ENCODE measurements at places on chromosomes 6 and 20. TPM values are rescaled to one million over a fixed set of nuclear protein-coding genes. Genes with fewer than 3 reads are reported as not detected.

DNA sequence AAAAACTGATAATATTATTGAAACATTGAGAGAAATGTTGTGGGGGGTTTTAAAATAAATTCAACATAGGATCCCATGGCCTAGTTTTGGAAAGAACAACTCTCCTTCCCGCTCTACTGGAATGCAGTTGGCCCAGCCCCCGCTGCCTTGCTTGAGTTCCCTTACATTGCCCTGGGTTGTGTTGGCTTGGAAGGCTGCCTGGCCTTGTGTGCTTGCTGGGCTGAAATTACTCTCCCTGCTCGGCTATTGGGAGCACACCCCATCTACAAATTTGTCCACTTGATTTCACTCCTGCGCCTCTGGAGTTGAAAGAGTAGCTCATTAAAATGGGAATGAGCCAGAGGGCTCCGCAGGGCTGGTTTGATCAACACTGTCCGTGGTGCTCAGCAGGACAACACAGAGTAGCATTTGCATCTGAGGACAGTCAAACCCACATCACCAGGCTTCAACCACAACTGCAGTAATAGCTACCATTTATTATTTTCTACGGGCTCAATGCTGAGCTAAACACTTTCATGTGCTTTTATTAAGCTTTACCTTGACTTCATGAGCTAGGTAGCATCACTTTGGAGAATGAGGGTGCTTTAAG lies 35.2 kb downstream of the DOK5 start:
- H3K36me3 ChIP-seq = no peaks in the 10 kb centered on the region
- H3K27ac ChIP-seq = no peak overlapping the region
- H3K4me1 ChIP-seq = peaks cover 3% of the 10 kb centered on the region
- DNase-seq = peak; percentile 42
- H3K27me3 ChIP-seq = no peaks in the 10 kb centered on the region

DNA sequence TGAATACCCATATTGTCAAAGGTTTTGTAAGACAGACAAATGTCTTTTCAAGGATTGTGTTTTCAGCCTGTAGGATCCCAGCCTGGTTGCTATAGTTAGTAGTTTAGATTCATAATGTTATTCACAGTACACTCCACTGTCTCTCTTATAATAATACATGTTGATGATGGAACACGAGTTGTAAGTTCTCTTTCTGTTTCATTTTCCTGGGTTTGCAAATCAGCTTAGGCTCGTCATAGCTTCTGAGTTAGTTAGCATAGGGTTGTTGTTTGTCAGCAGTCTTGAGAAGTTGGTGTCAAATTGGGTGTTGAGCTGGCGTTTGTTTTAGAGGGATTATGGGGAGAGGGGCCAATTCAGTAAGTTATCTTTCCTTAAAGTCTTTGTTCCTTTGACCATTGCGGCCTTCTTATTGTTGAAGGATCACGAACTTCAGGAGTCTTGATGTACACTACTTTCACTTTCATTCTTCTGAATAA lies 45.8 kb downstream of the QKI start:
- H3K27ac ChIP-seq = no peak overlapping the region
- H3K36me3 ChIP-seq = peaks cover 13% of the 10 kb centered on the region
- H3K4me1 ChIP-seq = peaks cover 67% of the 10 kb centered on the region
- H3K27me3 ChIP-seq = no peaks in the 10 kb centered on the region

IRF4 gene
- polyA plus RNA-seq = 0.25 TPM

MROH8 gene
- polyA plus RNA-seq = 13.3 TPM

GRCh38 chr6:49801525-49801924 lies 14.4 kb upstream of the PGK2 start:
- H3K4me1 ChIP-seq = no peaks in the 10 kb centered on the region
- H3K36me3 ChIP-seq = no peaks in the 10 kb centered on the region
- H3K27ac ChIP-seq = no peak overlapping the region

- no peak overlapping the region for H3K27ac ChIP-seq
- no peak for DNase-seq
Observed at GRCh38 chr6:132893772-132894490, 79.6 kb downstream of the RPS12 start.

- no peaks in the 10 kb centered on the region for H3K36me3 ChIP-seq
- peaks cover 4% of the 10 kb centered on the region for H3K27me3 ChIP-seq
- H3K4me3 ChIP-seq = peak overlapping the region; percentile 93
Observed at GRCh38 chr6:138692978-138693909, 80.3 kb upstream of the CCDC28A start.

DNA sequence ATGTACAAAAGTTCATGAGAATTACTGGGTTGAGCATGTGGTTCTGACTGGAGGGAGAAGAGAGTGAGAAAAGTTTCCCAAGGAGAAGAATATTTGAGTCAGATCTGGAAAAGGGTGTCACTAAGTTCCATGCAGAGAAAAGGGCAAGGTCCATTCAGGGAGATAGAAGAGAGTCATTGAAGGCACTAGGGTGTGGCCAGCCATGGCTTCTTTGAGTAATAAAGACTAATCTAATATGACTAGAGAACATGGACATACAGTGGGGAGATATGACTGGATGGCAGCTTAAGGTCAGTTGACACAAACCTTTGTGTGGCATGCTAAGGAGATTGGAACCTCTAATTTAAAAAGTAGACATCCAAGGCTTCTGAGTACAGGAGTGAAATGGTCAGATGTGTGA lies 10.7 kb upstream of the SLC17A4 start:
- no peaks in the 10 kb centered on the region for H3K36me3 ChIP-seq
- DNase-seq = no peak
- H3K4me3 ChIP-seq = no peak overlapping the region
- H3K4me1 ChIP-seq = no peaks in the 10 kb centered on the region
- H3K27ac ChIP-seq = no peak overlapping the region
- no peaks in the 10 kb centered on the region for H3K27me3 ChIP-seq

BACH2 gene
- polyA plus RNA-seq = 4.6 TPM

DNA sequence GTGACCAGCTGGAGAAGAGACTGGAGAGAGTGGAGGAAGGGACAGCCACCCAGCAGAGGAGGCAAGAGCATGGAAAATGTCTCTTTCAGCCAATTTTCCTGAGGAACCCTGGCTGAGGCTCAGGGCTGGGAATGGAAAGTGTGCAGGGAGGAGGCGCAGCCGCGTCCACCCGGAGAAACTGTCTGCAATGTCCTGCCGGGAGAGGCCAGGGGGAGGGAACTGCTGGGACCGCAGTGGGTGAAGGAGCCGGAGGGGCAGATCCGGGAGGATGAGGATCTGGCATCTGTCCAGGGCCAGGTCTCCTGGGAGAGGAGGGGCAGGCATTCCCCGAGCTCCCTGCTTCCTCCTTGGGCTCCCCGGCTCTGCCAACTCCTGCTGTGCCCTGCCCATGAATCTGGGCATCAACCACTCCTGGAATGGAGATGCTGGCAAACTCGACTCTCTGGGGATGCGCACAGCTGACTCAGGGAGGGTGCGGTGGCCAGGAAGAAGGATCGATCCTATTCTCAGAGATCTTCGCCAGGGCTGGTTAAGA lies 17.4 kb upstream of the HM13 start:
- no peaks in the 10 kb centered on the region for H3K36me3 ChIP-seq
- no peak overlapping the region for H3K4me3 ChIP-seq
- DNase-seq = peak; percentile 77
- H3K4me1 ChIP-seq = no peaks in the 10 kb centered on the region
- no peaks in the 10 kb centered on the region for H3K27me3 ChIP-seq
- H3K27ac ChIP-seq = no peak overlapping the region

DNA sequence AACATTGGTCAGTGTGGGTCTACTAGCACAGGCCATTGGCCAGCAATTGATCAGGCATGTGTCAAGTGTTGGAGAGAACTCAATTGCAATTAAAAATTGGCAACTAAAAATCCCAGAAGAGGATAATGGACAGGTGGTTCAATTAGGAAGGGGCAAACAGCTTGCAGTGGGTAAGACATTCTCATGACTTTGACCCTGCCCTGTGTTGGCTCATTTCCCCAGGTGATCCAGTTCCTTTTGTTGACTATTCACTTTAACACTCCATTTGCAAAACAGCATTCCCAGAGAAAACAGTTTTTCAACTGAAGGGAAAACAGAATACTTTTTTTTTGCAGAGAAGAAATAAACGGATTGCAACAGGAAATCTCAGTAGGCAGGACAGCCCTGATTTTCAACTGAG lies 28.9 kb upstream of the SCGN start:
- peaks cover 5% of the 10 kb centered on the region for H3K36me3 ChIP-seq
- no peaks in the 10 kb centered on the region for H3K4me1 ChIP-seq
- no peak overlapping the region for H3K27ac ChIP-seq
- no peaks in the 10 kb centered on the region for H3K27me3 ChIP-seq
- no peak for DNase-seq
- H3K4me3 ChIP-seq = no peak overlapping the region

DNA sequence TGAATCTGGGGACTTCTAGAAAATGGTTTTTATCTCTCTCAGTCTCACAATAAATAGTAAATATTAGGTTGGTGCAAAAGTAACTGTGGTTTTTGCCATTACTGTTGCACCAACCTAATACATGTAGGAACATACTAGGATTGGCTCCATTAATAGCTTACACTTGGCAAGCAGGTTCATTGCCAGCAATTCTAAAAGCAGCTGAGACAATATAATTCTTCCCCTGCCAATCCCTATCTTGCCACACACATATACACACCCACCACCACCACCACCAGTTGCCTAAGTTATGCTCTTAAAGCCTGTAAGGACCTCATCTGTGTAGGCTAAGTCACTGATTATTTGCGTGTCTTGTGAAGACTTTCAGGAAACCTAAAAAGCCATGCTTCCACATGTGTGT lies 145.1 kb downstream of the KIF16B start:
- H3K27ac ChIP-seq = no peak overlapping the region
- H3K27me3 ChIP-seq = no peaks in the 10 kb centered on the region
- no peaks in the 10 kb centered on the region for H3K36me3 ChIP-seq
- H3K4me1 ChIP-seq = no peaks in the 10 kb centered on the region
- no peak overlapping the region for H3K4me3 ChIP-seq

FGD2 gene
- polyA plus RNA-seq = 0.29 TPM

GRCh38 chr6:23181356-23182110 lies 612.2 kb downstream of the HDGFL1 start:
- H3K4me1 ChIP-seq = peaks cover 16% of the 10 kb centered on the region
- H3K4me3 ChIP-seq = no peak overlapping the region
- no peak for DNase-seq
- H3K27me3 ChIP-seq = no peaks in the 10 kb centered on the region
- H3K27ac ChIP-seq = peak overlapping the region; percentile 71

GRCh38 chr20:50053362-50054230 lies 59.4 kb downstream of the UBE2V1 start:
- no peaks in the 10 kb centered on the region for H3K4me1 ChIP-seq
- DNase-seq = no peak
- no peak overlapping the region for H3K27ac ChIP-seq

DNA sequence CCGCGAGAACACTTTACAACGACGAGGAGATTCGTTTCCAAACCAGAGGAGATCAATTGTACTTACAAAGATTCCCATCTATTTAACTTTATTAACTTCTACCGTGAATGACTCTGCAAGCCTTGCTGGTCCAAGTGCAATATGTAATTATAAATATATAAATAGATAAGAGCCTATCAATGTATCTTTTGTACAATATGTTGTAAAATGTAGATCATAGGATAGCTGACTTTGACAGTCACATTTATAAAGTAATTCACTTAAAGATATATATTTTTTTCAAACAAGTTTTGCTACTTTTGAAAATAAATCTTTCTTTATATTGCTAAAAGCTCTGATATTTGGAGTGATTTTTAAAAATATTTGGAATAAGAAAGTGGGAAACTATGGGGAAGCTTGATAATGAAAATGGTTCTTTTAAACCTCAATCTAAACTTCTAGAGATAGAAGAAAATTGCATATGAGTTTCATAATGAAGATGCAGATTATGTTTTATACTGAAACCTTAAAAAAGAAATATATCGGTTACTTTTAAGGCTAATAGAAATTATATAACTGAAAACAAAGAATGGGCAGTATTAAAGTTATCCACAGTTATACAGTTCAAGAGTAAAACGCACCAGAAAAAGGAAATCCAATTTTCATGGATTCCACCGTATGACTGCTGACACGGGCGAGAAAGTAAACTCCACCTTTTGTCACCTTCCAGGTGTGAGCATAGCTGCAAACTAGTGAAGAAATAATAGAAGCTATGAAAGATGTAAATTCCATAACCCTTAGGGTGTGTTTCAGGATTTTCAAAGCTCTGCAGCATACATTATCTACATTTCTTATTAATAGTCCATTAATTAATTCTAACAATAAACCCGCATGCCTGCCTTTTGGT lies 3.3 kb downstream of the TCF21 start:
- H3K4me1 ChIP-seq = peaks cover 11% of the 10 kb centered on the region
- peak overlapping the region; percentile 7 for H3K4me3 ChIP-seq
- no peaks in the 10 kb centered on the region for H3K36me3 ChIP-seq
- no peak for DNase-seq
- H3K27ac ChIP-seq = no peak overlapping the region

DNA sequence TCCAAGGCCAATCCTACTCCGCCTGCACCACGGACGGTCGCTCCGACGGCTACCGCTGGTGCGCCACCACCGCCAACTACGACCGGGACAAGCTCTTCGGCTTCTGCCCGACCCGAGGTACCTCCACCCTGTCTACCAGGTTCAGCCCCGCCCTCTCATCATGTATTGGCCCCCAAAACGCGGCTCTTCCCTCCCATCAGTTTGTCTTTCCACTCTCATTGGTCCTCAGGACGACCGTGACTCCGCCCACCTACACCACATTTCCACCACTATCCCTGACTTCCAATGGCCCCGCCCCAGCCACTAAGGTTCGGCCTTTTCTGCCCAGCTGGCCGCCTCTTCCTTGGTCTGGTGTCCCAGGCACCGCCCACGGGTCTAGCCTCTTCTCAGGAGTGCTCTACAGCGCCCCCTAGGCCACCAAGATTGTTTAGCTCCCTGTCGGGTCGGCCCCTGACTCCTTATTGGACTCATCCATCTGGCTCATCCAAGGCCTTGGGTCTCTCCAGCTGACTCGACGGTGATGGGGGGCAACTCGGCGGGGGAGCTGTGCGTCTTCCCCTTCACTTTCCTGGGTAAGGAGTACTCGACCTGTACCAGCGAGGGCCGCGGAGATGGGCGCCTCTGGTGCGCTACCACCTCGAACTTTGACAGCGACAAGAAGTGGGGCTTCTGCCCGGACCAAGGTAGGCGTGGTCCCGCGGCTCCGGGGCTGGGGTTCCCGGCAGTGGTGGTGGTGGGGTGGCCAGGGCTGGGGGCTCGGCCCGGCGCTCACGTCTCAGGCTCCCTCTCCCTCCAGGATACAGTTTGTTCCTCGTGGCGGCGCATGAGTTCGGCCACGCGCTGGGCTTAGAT lies 3.1 kb downstream of the MMP9 start:
- H3K27me3 ChIP-seq = no peaks in the 10 kb centered on the region
- H3K36me3 ChIP-seq = no peaks in the 10 kb centered on the region
- peak; percentile 50 for DNase-seq
- H3K4me3 ChIP-seq = no peak overlapping the region
- no peak overlapping the region for H3K27ac ChIP-seq
- no peaks in the 10 kb centered on the region for H3K4me1 ChIP-seq

DNA sequence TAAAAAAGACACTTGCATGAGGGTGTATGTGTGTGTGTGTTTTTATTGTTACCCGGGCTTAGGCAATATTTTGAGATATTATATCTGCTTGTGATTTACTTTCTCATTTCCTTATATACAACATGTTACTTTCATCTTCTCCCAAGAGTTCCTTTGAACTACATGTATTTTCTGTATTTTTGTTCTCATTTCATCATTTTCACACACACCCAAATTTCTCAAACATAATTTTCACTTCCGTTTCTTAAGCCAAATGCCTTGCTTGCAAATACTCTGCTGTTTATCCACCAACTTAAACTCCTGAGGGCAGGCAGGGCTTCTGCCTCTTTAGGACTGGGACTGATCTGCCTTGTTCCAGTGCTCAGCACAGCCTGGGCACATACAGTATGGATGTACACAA lies 69.3 kb upstream of the FYN start:
- H3K4me3 ChIP-seq = no peak overlapping the region
- no peak overlapping the region for H3K27ac ChIP-seq
- no peaks in the 10 kb centered on the region for H3K36me3 ChIP-seq
- H3K4me1 ChIP-seq = no peaks in the 10 kb centered on the region
- no peaks in the 10 kb centered on the region for H3K27me3 ChIP-seq

TREM1 gene
- polyA plus RNA-seq = not detected

All from cardiac muscle cell (in vitro differentiated cells and primary cell).